ENCODE measurements at places on chromosomes 6 and 20.

DNA sequence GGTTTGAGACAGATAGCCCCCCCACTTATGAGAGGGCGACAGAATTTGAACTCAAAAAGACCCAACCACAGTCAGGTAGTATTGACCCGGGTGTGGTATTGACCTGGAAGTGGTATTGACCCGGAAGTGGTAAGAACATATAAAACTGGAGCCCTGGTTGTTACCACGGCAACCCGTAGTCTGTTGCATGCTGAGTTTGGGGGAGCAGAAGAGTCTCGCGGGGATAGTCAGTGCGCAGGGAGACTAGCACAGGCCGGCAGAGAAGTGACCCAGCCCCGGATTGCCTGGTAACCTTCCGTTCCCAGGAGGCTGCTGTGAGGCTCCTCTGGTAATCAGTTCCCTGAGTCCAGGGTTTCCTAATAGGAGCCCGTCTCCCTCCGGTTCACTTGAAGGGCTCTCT, 96.2 kb downstream of the SNX5 start:
- peak; percentile 34 for DNase-seq

- DNase-seq: no peak
Observed at GRCh38 chr20:63292904-63293303, at the start of gene COL20A1. COL20A1 (plus strand) TSS chr20:63293186; CDS start chr20:63295108, 1,922 bp downstream.

- peak; percentile 90 for DNase-seq
Observed at GRCh38 chr6:62285612-62286469, at the start of gene KHDRBS2. KHDRBS2 (minus strand) TSS chr6:62286225.

DNA sequence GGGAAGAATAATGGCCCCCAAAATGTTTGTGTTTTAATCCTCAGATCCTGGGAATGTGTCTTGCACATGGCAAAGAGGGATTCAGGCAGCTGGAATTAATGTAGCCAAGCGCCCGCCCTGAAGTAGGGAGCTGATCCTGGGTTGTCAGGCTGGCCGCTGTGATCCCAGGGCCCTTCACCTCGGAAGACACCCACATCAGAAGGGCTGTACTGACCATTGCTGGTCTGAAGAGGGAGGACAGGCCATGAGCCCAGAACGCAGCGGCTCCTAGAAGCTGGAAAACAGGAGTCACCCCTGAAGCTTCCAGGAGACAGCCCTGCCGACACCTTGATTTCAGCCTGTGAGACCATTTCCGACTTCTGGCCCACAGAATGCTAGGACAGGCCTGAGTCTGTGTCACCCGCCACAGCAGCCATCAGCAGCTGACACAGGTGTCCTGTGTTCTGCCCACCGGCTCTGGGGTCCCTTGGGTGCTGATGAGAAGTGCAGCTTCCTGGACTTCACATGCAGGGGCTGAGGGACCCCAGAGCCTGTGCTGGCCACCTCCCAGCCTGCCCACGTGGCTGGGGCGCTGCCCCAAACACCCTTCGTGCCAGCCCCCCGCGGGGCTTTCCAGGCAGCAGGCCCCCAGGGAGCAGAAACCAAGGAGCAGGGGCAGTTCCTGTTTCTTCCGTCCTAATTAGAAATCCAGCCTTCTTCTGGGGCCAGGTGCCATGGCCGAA, 86.3 kb downstream of the ERMARD start:
- DNase-seq: no peak

DNA sequence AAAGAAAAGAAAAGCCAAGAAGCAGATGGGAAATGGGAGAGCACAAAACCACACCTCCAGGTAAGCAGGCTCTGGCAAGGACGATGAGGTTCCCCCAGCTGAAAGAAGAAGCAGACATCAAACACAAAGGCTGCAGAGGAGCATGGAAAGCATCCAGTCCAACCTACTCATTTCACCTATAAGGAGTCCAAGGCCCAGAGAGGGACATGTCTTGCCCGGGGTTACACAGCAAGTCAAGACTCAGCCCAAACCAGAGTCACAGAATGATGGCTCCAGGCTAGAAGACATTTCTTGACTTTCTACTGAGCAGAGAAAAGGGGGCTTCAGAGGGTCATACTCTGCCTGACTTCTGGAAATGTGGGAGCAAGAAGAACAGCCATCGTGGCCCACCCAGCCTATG, 45.6 kb upstream of the FOXP4 start:
- DNase-seq: no peak
